ENCODE measurements at places on chromosomes 5 and 9.

DNA sequence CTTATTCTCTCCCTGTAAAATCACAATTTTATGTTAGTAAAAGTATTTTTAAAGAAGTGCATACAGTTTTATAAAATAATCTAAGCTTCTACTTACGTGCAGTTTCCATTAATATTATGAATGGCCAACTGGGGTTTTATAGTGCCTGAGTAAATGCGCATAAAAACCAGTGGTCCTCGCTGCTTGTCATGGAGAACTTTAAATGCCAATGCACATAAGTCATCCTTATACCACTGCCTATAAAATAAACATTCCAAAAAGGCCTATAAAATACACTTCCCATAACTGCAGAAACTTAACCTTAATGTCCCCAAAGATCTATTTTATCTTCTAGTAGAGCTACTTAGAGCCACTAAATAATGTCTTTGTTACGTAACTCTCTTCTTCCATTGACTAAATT lies 28.5 kb downstream of the GFM2 start:
- DNase-seq = no peak

DNA sequence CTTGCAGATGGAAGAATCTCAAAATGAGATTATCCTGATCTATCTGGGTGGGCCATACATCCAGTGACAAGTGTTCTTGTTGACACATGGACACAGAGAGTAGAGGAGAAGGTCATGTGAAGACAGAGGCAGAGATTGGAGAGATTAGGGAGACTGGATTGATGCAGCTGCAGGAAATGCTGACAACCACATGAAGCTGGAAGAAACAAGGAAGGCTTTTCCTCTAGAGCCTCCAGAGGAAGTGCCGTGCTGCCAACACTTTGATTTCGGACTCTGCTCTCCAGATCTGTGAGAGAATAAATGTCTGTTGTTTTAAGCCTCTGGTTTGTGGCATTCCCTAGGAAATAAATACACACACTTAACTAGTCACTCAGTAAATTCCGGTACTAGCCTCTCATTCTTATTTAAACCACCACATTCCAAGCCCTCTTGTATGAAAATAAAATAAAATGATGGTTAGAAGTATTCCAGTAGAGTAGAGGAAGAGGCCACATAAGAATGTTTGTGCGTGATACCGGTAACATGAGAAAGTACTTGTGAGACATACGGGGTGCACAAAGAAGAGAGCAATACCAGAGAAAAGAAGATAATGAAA lies 110.9 kb upstream of the DMAC1 start:
- no peak for DNase-seq

GRCh38 chr5:36238502-36239295 lies 3.0 kb downstream of the NADK2 start:
- DNase-seq = no peak

GRCh38 chr9:85502815-85503655 lies 238.7 kb downstream of the AGTPBP1 start:
- DNase-seq = no peak

- no peak for DNase-seq
Measured at GRCh38 chr9:76900884-76901440, 5.0 kb downstream of the PRUNE2 start.

DNA sequence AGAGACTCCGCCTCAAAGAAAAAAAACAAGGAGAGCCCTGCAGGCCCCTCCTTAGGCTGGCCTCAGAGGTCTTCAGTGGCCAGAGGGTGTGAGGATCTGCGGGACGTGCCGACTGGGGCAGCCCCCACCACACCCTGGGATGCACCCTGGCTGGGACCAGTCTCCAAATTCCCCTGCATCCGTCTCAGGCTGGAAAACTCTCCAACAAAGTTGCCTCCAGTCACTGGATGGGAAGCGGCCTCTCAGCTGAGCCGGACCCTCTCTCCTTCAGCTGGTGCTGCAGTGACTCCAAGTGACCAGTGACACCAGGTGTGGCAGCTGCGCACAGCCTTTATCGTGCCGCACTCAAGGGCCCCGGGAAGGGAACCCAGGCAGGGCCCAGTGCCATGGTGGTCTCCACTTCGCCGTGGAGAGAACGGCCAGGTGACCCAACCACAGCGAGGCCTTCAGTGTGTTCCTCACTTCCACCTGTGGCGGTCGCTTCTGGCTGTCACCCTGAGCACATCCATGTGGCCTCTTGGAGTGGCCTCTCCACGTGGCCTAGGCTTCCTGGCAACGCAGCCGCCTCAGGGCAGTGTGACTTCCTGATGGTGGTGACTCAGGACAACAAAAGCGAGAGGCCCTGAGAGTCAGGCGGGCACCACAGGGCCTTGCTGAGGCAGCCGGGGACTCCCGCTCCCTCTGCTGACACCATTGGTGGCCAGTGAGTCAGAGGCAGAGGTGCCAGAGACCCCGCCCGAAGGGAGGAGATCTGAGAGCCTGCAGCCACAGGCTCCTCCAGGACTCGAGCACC lies 19.3 kb upstream of the CAMSAP1 start:
- no peak for DNase-seq

- no peak for DNase-seq
Measured at GRCh38 chr9:96135076-96135752, 166.8 kb downstream of the HSD17B3 start.

DNA sequence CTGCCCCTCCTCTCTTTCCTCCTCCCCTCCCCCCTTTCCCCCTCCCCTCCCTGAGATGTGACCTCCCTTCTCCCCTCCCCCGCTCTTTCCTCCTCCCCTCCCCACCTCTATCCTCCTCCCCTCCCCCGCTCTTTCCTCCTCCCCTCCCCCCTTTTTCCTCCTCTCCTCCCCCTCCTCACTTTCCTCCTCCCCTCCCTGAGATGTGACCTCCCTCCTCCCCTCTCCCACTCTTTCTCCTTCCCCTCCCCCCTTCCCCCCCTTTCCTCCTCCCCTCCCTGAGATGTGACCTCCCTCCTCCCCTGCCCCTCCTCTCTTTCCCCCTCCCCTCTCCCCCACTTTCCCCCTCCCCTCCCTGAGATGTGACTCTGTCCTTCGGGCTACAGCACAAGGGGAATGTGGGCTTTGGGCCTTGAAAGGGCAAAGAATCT lies 169.8 kb downstream of the COL23A1 start:
- DNase-seq = no peak
